Activated CD8-positive, alpha-beta T cell treated with anti-CD3 and anti-CD28 coated beads for 36 hours (primary cell): ENCODE measurements at places on chromosomes 7 and 10. TPM values are rescaled to one million over a fixed set of nuclear protein-coding genes. Genes with fewer than 3 reads are reported as not detected.

The EPDR1 gene
- total RNA-seq, result 4.7 TPM

The OR2A1 gene
- not detected for total RNA-seq

The SAMD8 gene
- total RNA-seq, result 23.7 TPM

The NPC1L1 gene
- total RNA-seq, result 0.07 TPM

The CDC123 gene
- total RNA-seq, result 123 TPM

The OR2A12 gene
- total RNA-seq, result not detected

The SLC25A40 gene
- total RNA-seq, result 47.4 TPM

The CYP3A4 gene
- not detected for total RNA-seq

The TSPAN12 gene
- total RNA-seq, result not detected

The ZNF365 gene
- total RNA-seq, result not detected

The LLCFC1 gene
- not detected for total RNA-seq

The TMEM254 gene
- total RNA-seq, result 11.7 TPM

The TPK1 gene
- 15.5 TPM for total RNA-seq

The SORCS3 gene
- total RNA-seq, result not detected

The HELLS gene
- 146 TPM for total RNA-seq

The TEX36 gene
- total RNA-seq, result not detected

The ABI1 gene
- 37.2 TPM for total RNA-seq

The KIAA1549 gene
- 1.5 TPM for total RNA-seq

The H2BK1 gene
- total RNA-seq, result not detected

The CALN1 gene
- total RNA-seq, result 0.02 TPM

The OR9A2 gene
- not detected for total RNA-seq

- no peak for DNase-seq
Observed at GRCh38 chr10:28928484-28928883, 251.2 kb downstream of the BAMBI start.

GRCh38 chr7:69429911-69430383, 168.3 kb upstream of the AUTS2 start:
- DNase-seq, result no peak

DNA sequence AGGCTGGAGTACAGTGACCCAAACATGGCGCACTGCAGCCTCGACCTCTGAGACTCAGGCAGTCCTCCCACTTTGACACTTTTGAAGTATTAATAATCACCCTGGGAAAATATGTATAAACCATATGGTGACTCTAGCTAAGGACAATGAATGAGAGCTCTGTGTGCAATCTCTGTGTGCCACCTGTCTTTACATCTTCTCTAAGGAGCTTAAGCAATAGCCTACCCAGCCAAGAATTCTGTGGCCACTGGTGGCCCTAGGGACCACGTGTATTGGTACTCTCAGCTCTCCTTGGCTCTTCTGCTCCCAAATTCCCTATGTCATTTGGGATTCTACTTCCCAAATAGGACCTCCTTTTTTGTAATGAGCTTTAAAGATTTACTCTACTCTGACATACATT, 23.7 kb downstream of the FGF8 start:
- no peak for DNase-seq

GRCh38 chr10:78890506-78890905, 178.3 kb upstream of the ZMIZ1 start:
- no peak for DNase-seq

GRCh38 chr10:26367771-26368170, 70.4 kb upstream of the APBB1IP start:
- peak; percentile 56 for DNase-seq

- no peak for DNase-seq
Observed at GRCh38 chr10:113859261-113859660, 4.8 kb downstream of the NHLRC2 start.

- no peak for DNase-seq
Observed at GRCh38 chr7:28435732-28436378, 23.5 kb downstream of the CREB5 start.

DNA sequence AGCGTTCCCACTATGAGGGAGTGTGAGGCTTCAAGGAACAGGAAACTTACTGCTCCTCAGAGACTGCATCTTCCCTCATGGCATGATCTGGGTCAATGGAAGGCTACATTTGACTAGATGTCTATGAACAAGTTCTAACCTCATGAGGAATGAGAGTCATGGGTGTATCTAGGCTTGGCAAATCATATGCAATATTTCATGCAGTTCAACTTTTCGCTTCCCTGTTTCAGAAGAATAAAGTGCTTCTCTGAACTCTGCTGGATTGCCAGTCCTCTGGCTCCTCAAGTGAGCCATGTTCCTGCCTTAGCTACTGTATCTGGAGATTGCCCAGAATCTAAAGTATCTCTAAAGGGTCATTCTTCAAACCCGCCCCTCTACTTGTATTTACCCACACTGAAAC, 54.3 kb upstream of the SEMA3A start:
- no peak for DNase-seq

GRCh38 chr10:103578782-103579382, 85.4 kb downstream of the NEURL1 start:
- no peak for DNase-seq

- peak; percentile 50 for DNase-seq
Observed at GRCh38 chr7:25894002-25894901, 257.7 kb upstream of the NFE2L3 start.

- no peak for DNase-seq
Observed at GRCh38 chr7:22577470-22578001, 77.5 kb upstream of the STEAP1B start.

DNA sequence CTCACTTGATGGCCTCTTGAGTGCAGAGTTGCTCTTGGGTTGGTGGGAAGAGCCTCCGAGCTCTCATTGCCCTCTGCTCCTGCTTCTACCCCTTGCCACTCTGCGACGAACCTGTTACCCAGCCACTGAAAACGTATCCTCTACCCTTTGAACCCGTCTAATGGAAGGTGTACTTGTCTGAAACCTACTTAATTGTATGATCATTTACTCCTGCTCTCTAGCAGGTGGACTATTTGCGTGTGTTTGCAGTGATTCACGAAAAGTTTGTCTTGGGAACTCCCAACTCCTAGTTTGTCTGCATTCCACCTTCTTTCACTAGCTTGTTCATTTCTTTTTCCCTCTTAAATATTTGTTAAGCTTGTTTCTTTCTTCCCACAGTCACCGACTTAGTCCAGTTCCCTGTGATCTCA, 503 bp downstream of the CROT start:
- DNase-seq, result no peak

DNA sequence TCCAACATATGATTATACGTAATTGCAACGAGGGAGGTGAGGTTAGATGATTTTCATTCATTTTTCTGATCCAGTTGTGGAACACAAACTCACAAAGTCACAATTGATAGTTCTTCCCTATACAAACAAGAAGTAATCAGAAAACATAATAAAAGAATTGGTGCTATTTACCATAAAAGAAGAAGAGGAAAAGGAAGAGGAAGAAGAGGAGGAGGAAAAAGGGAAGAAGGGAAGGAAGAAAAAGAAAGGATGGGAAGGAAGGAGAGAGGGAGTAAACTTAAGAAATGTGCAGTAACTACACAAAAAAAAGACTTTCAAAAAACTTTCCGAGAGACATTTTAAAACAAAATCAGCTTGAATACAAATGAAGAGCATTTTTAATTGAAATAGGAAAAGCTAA, 65.0 kb downstream of the CCDC71L start:
- DNase-seq, result no peak

DNA sequence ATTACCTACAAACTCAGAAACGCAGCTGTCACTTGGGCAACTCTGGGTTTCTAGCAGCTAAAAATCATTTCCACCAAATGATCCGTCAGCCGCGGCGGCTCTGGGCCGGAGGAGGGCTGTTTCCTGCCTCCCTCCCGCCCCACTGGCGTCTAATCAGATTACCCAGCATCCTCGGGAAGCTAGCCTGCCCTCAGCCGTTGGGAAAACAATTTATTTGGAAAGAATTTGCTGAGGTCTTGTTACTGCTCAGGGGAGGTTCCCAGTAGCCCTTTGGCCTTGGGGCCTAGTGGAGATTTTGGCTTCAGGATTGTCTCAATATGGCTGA, 65.0 kb upstream of the ADGRA1 start:
- DNase-seq, result no peak

- DNase-seq, result no peak
Observed at GRCh38 chr7:89507034-89507433, 647.2 kb upstream of the STEAP1 start.

DNA sequence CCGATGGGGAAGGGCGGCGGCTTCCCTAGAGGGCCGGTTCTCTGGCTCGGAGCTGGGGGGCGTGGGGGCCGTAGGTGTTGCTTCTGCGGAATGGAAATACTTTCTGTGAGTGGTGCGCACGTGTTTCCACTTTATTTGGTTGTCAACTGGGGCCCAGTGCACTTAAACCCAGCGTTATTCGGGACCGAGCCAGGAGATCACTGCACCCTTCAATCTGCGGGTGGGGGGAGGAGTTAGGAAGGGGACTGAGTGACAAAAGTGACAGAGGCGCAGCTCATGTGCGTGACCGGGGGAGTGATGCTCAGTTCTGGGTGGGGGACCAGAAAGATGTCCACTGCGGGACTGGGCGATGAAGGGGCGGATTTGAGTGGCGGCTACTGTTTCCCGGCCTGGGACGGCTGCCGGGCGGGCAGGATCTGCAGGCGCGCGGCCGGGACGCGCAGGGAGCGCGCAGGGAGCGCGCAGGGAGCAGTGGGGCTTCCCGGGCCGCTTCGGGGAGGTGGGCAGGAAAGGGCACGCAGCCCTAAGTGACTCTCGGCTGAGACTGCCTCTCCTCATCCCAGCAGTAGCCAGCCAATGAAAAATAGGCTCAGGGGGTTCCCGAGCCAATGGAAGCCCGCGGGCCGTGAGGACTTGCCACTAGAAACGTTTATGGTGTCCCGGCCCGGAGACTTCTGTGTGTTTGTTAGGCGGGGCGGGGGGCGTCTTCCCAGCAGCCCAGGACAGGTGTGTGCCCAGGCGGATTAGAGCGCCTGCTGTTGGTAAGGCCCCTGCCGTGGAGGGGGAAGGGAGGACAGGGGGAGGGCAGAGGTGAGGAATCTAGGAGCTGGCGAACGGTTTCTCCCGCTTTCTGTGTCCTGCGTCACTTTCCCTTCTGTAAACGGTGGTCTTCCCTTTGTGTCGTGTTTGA, 54.3 kb upstream of the KDM7A start:
- peak; percentile 87 for DNase-seq

DNA sequence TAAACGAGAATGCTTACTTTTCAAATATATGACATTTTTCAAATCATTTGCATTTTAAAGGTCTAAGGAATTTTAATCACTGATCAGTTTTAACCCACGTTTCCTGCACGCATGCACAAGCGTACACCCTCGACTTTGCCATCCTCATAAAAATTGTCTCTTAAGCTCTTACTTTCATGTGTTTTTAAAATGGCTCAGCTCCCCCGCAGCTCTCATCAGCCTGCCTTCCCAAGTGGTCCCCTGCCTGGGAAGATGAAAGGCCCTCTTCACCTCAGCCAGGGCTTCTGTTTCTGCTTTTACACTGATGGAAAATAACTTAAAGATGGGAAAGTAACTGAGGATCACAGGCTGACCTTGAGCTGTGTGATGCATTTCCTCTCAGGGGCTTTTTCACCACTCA, 131.6 kb upstream of the LSM8 start:
- DNase-seq, result no peak

DNA sequence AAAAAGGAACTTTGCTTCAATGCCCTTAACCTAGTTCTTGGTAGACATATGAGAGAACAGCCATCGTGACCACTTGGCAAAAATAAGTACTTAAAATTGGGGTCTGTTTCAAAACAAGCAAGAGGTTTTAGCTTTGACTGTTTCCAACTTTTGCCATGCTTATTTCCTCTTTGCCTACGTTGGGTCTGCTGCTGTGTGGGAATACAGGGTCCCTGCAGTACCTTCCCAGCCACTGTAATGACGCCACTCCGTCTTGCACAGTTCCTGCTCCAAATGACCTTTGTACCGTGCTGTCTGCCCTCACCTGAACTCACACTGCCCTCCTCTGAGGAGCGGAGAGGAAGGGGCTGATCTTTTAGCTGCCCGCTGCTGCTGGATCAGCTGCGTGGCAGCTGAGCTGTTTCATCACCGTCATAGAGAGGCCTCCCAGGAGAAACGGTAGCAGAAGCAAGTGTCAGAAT, 133.1 kb downstream of the MAPK8 start:
- no peak for DNase-seq

GRCh38 chr7:12619461-12620069, 49.0 kb downstream of the SCIN start:
- DNase-seq, result no peak

GRCh38 chr7:23372611-23373010, 73.5 kb downstream of the MALSU1 start:
- DNase-seq, result no peak

DNA sequence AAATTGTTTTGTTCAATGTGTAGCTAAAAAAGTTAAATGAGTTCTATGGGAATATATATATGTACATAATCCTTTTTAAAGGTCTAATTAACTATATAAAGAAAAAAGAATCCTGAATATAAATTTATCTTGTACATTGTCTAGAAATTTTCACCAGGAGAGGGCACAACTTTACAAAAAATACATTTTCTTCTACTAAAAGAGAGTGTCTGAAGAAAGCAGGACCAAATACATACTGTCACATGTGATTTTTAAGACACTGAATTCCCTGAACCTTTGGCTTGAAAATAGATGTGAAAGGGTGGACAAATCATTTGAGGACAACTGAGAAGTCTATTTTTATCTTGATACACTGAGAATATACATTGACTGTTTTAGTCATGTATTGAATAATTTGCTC, 204.3 kb downstream of the DGKB start:
- DNase-seq, result no peak

DNA sequence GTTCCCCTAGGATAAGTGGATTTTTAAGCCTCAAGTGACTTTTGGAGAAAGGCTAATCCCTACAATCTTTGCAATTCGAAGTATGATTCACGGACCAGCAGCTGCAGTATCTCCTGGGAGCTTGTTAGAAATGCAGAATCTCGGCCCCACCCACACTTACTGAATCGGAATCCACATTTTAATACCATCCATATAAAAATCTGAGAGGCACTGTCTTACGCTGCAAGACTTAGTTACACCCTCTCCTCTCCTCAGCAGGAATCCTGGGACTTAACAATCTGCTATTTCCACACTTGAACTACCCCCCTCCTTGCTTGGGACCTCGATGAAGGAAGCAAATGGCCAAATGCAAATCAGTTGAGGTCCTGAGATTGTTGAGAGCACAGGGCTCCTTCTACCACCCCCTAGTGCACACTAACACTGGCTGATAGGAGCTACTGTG, 21.0 kb downstream of the ITPRIP start:
- DNase-seq, result no peak

- DNase-seq, result no peak
Observed at GRCh38 chr10:124027031-124027611, 66.3 kb downstream of the CHST15 start.

DNA sequence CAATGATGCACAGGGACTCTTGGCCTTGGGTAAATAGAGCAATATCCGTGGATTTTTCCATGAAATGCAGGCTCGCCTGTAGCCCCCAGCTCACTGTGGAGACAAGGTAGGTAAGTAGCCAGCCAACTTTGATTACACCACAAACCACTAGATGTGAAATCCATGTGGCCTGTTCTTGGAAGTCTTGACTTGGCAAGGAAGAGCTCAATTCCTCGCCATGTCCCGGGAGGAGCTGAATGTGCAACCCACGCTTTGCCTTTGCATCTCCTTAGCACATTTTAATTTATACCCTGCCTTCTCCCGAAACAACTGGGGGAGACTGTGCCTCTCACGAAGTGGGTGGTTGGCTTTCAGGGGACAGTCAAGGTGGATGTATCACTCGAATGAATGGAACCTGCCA, 347.7 kb upstream of the MKI67 start:
- no peak for DNase-seq

GRCh38 chr10:131446171-131446570, 134.7 kb upstream of the TCERG1L start:
- no peak for DNase-seq
